Stimulated activated CD4-positive, alpha-beta T cell treated with anti-CD3 and anti-CD28 coated beads, Interleukin-12 subunit alpha, Interleukin-12 subunit beta, amount 100 ng/mL, for 4 hours (primary cell): ENCODE measurements at places on chromosomes 13 and 19.

DNA sequence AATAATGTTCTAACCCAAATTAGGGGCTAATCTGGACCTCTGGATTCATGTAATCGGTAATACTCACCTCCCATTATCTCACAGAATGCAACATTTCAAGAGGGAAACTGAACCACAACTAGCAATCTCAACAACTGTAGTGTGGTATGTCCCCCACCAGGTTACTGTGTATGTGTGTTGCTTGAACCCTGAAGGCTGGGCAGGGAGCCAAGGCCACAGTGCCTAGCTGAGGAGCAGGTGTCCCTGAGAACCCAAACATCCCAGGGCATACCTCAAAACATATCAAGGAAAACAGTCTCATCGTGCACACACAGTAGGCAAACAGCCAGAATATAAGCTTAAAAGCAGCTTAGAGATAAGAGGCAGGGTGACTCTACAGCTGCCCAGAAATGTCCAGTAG, 20.5 kb upstream of the NEK3 start:
- no peak for DNase-seq

DNA sequence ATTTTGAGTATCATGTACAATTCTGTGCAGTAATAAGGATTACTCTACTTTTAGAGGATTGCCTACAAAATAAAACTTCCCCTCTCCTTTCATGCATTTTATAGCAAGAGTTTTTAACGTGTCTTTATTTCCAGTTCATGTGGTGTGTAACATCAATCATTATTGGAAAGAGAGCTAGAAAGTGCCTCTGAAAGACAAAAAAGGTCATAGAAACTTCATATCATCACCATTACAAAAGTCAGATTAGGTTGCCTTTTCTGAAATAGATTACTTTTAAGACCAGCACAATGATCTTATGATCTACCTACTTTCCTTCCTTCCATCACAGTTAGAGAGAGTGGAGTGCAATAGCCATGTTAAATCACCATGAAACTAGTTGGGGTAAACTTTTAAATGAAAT, 12.6 kb downstream of the DACH1 start:
- no peak for DNase-seq

DNA sequence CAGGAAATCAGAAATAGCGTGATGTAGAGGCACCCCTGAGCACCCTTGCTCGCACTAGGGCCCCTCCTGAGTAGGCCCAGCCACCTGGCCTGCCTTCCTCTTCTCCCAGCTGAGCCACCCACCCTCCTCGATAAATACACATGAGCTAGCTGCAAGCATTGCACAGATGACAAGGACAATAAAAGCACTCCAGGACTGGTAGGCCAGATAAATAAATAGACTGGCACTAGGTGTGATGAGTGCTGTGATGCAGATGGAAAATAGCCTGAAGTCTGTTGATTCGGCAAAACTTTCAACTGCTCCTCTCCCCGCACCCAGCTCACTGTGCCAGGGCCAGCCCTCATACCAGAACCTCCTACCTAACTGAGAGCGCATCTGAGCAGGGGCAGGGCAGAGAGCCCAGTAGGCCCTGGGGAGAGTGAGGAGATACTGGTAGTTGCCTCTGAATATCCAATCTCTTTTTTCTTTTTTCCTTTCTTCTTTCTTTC, 54.5 kb upstream of the GPI start:
- DNase-seq, result no peak

DNA sequence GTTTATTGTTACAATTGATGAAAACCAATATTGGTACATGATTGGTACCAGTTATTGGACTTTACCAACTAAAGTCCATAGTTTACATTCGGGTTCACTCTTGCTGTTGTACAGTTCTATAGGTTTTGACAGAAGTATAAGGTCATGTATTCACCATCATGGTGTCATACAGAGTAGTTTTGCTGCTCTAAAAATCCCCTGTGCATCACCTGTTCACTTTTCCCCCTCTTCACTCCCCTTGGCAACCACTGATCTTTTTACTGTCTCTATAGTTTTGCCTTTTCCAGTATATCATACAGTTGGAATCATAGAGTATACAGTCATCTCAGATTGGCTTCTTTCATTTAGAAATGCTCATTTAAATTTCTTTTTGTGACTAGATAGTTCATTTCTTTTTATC, 51.2 kb upstream of the MED4 start:
- DNase-seq, result no peak

GRCh38 chr19:976476-976875, 7.7 kb upstream of the WDR18 start:
- no peak for DNase-seq

GRCh38 chr19:16355293-16356043, 30.8 kb downstream of the KLF2 start:
- DNase-seq, result no peak

GRCh38 chr13:33115274-33115673, 99.1 kb downstream of the KL start:
- no peak for DNase-seq

GRCh38 chr19:47315125-47315821, 5.6 kb downstream of the C5AR1 start:
- peak; percentile 6 for DNase-seq

- no peak for DNase-seq
Measured at GRCh38 chr19:2756477-2756876, 16.7 kb upstream of the SLC39A3 start.
